ENCODE measurements at places on chromosomes 7 and 10. TPM values are rescaled to one million over a fixed set of nuclear protein-coding genes. Genes with fewer than 3 reads are reported as not detected.

- DNase-seq = no peak
These were observed 44.8 kb upstream of the EGR2 start for GRCh38 chr10:62860946-62861345.

HSPB1 gene
- 272 TPM for total RNA-seq

DNA sequence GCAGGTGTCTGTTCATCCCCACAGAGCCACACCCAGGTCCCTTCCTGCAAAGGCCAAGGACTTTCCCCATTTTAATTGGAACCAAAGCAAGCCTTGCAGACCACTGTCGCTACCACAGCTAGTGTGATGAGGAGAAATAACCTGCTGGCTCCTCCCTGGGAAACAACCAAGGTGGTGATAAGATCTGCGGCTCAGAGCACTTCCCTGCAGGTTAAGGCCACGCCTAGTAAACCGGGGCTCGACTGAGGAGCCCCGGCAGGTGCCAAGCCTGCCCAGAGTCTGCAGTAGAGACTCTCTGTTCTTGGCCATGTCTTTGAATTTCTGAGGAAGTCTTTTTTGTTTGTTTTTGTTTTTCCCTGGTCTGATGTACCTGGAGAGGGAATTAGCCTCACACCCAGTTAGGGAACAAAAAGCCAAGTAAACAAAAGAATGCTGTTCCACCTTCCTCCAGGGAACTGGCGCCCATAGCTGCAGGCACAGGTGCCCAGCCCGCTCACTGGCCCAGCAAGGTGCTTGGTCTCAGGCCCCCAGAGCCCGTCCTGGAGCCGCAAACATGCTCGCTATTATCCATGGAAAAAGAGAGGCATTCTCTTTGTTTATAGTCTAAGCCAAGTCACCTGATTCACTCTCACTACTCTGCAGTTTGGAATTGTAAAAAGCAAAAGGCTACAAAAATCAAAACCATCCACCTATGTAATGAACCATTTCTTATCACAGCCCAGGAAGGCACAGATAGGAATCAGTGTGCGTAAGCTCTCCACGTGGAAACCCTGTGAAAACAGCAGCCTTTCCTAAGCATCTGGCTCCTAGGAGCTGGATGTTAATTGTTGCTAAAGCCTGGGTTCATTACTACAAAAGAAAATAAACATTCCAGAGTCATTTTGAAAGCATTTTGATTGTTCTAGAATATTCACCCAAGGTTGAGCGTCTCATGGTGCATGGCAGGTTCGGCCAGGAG, 2.7 kb downstream of the GPR146 start:
- DNase-seq = no peak

DNA sequence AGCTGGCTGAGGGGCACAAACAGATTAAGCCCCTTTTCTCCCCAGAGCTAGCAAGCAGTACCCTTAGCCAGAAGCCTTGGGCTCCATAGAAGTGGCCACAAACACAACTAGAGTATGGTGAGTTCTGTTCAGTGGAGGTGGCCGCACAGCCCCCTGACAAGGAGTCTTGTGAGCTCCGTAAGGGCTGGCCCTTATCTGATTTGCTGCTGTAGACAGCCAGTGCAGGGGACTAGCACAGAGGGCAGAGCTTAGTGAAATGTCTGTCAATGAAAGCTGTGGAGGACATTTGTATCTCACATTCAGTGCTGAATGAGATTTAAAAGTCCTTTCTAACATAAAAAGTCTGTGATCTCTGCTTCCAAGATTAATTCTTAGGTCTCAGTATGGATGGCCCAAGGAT, 137.3 kb downstream of the AUTS2 start:
- no peak for DNase-seq

GRCh38 chr10:127797339-127797738, 60.4 kb downstream of the FOXI2 start:
- no peak for DNase-seq

DNA sequence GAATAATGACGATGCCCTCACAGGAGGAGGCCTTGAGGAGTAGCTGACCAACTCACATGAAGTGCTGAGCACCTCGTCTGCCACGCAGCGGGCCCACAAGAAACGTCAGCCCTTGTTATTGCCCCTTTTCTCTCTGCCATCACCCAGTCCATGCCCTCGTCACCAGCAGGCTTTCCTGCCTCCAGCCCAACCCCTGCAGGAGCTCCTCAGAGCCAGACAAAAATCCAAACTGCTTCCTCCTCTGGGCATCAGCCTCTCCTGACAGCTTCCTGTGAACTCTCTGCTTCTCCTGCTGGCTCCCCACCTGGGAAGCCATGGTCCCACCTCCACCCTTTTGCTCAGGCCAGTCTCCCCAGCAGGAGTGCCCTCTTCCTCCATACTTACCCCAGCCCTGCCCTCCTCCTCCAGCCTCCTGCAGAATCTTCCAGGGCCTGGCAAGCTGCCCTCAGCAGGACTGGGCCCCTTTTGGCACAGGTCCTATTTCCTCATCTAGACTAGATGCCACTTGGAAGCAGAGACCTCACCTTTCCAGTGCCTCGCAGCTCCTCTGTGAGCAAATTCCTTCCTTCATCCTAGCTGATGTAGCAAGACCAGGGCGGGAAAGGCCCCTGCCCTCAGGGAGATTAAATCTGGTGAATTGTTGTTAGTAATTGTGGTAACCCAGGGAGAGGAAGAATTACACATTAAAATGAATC, 115.1 kb downstream of the C10orf105 start:
- no peak for DNase-seq

NANOS1 gene
- 9.4 TPM for total RNA-seq
